ENCODE measurements at places on chromosomes 5 and 9.

DNA sequence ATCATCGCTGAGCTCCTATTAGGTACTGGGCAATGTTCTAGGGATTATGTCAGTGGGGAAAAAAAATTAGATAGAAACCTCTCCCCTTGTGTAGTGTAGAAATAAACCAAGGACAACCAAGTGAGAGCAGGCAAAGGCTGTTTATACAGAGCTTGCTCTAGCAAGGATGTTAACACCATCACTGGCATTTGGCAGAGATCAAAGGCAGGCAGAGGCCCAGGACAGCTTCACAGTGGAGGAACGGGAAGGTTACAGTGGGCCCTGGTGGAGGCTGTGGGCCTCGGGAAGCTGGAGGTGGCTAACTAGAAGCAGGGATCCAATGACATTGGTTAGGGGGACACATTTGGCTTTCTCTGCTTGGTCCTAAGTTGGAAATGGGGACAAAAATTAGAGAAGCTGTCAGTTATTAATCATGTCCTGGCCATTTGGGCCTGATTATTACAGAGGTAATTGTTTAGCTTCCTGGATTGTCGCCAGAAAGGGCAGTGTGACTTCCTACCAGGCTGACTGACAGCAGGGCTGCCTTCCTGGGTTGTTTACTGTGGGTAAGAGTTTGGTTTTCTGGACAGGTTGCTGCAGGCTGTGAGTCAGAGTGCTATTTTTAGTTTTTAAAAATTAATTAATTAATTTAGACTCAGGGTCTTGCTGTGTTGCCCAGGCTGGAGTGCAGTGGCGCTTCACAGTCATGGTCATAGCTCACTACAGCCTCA lies 259.3 kb downstream of the ROR2 start:
- DNase-seq = no peak

DNA sequence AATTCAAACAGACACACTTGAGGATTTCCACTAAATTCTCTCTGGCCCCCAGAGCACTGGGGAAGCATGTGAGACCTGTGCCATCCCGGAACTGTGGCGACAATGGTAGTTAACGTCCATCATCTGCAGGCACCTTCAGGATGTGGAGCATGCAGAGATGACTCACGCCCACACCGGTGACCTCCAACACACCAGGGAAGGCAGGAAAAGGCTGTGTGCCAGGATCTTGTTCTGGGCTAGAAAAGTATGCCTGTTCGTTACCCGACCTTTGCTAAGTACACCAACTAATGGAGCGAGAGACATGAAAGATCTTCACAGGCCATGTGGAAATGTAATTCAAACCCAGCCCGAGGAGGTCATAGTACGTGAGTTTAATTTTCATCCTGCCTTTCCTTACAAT lies 208.8 kb downstream of the MELK start:
- no peak for DNase-seq

DNA sequence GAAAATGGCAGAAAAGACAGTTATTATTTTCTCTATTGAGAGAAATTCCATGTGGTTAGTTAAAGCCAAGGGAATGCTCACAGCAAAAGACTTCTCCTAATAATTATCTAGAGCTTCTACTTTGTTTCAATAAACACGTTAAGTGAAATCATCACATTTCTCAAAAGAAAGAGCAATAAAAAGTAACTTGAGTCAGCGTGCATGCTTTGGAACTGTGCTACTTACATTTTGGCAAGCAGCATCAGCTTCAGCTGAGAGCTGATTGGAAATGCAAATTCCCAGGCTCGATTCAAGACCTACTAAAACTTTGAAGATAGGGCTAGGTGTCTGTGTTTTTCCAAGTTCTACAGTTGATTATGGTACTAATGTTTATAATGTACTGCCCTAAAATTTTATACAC lies 132.1 kb downstream of the CDH18 start:
- DNase-seq = peak; percentile 50

DNA sequence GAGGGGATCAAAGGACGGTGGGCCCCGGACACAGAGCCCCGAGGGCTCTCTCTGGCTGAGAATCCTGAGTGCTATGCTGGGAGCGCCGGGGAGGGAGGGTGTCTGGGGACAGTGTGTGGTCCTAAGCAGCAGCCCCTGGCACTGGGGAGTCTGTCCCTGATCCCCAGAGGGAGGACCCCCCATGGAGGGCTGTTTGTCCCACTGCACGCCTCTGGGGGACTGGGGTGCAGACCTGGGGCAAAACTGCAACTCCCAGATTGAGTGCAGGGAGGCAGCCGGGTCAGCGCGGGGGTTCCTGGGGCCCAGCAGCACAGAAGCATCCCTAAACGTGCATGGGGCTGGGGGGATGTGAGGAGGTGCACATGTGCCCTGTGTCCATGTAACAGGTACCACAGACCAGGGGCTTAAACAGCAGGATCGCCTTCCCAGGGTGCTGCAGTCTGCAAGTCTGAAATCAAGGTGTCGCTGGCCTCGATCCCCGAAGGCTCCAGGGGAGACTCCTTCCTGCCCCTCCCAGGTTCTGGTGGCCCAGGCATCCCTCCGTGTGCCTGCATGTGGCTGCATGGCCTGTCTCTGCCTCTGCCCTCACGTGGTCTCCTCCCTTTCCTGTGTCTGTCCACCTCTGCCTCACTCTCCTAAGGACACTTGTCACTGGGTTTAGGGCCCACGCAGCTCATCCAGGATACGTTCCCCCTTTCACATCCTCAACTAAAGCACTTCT lies 35.9 kb upstream of the IRX4 start:
- DNase-seq = no peak

- DNase-seq = no peak
Measured at GRCh38 chr9:94855903-94856302, 129.4 kb downstream of the AOPEP start.

GRCh38 chr5:177968661-177969211 lies 27.3 kb downstream of the PROP1 start:
- DNase-seq = no peak

GRCh38 chr5:33690374-33691135 lies 201.2 kb downstream of the ADAMTS12 start:
- peak; percentile 89 for DNase-seq

DNA sequence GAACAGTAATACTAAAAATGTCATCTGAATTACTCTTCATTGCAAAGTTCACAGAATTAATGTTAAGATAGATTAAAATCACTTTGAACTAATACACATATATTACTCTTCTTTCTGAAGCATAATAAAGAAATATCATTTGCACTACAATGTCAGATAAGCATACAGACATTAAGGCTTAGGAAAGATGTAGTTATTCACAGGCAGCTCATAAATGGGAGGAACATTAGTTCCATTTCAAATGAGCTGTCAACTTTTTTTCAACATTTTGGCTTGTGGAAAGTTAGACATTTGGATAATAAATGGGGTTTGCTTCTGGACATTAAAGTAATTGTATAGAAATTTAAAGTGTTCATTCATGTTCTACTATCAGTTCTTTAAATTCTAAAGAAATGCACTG lies 6.3 kb downstream of the FGF10 start:
- DNase-seq = no peak

DNA sequence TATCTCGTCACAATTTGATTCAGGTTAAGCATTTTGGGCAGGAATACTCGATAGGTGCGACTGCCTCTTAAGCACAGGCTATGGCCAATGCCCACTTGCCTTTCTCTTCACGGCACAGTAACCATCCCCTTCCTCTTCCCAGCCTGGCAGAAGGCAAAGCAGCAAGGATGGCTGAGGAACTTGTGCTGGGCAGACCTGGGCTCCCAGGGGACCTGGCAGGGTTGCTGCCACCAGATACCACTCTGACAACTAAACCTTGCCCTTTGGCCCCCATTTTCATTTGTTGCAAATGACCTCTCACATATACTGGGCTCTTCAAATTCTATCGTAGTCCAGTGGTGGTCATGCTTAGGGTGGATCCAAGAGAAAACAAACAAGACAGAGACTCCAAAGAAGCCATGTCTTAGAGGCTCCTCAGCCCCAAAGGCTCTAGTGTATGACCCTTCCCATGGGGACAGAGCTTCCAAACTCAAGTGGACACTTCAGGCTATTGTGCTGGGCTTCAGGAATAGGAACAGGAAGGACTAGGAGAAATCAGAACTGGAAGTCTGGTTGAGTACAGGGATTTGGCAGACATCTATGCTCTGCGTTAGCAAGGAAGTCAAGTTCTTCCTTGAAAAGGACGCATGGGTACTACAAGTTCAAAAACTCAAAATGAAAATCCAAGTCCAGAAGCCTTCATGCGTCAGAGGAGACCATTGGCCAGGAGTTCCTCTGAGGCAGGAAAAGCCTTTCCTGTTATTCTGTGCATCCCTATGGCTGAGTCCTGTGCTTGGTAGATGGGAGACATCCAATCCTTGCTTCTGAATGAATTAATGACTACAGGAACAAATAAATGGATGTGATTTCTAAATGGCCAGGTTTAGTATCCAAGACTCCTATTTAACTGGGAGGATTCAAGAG lies 64.6 kb upstream of the PLPP1 start:
- no peak for DNase-seq

DNA sequence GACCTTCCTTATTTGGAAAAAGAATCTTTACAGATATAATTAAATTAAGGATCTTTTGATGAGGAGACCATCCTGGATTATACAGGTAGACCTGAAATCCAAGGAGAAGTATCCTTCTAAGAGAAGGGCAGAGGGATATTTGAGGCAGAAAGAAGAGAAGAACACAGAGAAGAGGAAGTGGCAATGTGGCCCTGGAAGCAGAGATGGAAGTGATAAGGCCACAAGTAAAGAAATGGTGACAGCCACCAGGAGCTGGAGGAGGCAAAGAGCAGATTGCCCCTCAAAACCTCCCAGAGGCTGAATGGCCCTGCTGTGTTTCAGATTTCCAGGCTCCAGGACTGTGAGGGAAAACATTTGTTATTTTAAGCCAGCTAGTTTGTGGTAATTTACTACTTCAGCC lies 93.0 kb upstream of the ANKRD55 start:
- no peak for DNase-seq

GRCh38 chr9:80605793-80606192 lies 1034.0 kb downstream of the TLE4 start:
- DNase-seq = no peak

- no peak for DNase-seq
Measured at GRCh38 chr9:4596165-4596922, 65.8 kb upstream of the PLPP6 start.

DNA sequence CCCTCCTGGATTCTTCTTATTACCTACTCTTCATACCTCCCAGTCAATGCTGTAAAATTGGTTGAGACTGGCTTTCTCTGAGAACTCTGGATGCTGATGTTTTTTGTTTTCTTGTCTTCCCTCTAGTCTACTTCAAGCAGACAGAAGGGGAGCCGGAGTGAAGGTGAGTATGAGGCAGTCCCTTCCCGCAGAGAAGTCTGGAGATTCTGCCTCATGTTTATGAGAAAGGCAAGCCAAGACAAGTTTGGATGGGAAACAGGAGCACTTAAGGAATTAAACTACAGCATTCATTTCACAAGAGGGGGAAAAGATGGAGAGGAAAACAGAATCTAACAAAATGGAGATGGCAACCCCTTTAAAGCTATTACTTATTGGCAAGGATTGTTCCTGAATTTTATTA lies 246.1 kb downstream of the TRIM32 start:
- no peak for DNase-seq

- no peak for DNase-seq
Measured at GRCh38 chr5:142600092-142600491, 85.8 kb downstream of the FGF1 start.

- no peak for DNase-seq
Measured at GRCh38 chr5:180340856-180341255, 12.3 kb downstream of the GFPT2 start.

DNA sequence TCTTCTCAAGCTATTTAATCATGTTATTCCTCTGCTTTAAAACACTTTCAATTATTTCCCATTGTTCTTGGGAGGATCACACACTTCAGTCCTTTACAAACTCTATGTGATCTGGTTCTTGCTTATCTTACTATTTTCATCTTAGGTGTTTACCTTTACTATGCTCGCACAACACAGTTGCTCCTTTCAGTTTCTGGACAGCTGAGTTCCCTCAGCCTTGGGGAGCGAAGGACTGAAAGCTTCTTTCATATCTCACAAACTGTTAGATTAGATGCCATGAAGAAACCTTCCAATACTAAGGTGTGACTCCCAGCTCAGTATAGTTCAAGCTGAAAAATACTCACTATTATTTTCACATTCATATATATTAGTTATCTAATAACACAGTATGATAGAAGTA lies 117.9 kb downstream of the CDC42SE2 start:
- DNase-seq = no peak

DNA sequence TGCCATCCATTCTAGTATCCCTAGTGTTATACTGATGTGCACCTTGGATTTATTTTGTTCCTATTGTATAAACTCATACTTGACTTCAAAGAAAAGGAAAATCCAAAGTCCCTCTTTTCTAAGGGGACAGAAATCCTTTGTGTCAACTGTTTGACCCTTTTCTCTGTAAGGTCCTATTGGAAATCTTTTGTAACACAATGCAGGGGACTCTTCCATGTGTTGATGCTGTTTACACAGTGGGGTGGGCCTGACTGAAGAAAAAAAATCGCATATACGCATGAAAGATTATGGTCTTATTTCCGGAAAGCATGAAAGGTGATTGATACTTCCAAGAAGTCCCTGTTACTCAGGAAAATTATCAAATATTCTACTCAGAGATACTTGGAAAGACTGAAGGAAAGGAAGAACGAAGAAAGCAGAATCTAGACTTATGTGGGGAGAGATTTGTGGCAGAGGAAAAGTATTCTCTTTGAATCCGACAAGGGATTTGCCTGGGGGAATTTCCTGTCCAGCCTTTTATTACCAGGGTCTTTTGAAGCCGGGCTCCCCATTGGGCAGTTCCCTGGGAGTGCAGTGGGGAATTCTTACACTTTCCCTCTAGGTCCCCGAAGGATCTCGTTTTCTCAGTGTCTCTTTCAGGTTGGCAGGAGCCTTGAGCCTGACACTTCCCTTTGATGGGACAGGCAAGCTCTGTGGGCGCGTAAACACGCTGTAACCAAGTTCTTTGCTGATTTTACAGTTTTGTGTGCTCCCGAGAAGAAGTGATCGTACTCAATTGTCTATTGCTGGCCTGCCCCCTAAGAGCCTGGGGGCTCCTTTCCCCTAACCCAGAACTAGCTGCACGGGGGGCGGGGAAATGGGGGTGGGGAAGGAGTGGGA lies 779 bp upstream of the VCAN start:
- DNase-seq = no peak

GRCh38 chr5:174420651-174421407 lies 303.6 kb upstream of the MSX2 start:
- no peak for DNase-seq

DNA sequence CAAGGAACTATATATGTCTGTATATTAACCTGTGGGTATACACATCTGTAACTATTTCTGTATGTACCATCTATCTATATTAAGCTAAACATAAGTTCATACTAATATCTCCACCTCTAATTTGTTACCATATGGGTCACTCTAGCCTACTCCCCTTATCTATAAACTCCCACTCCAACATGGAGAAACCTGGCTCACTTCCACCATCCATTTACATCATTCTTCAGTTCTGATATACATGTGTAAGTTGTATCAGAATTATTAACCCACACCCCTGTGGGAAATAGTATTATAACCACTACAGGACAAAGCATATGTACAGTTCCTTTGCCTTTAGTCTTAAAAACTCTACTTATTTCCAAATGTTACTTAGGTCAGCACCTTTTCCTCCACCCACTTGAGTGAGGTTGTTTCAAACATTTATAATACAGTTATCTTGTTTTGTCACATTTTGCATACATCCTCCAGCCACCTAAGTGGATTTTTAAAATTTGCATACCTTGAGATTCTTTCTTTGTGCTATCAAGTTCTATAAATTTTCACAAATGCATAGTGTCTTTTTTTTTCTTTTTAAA lies 10.6 kb downstream of the NDFIP1 start:
- DNase-seq = no peak

GRCh38 chr9:8025551-8025950 lies 226.0 kb upstream of the DMAC1 start:
- DNase-seq = no peak

GRCh38 chr5:152142840-152143469 lies 218.3 kb upstream of the GLRA1 start:
- DNase-seq = peak; percentile 2

Measured in AG04449 (cell line).